ENCODE measurements at places on chromosomes 2 and 18.

DNA sequence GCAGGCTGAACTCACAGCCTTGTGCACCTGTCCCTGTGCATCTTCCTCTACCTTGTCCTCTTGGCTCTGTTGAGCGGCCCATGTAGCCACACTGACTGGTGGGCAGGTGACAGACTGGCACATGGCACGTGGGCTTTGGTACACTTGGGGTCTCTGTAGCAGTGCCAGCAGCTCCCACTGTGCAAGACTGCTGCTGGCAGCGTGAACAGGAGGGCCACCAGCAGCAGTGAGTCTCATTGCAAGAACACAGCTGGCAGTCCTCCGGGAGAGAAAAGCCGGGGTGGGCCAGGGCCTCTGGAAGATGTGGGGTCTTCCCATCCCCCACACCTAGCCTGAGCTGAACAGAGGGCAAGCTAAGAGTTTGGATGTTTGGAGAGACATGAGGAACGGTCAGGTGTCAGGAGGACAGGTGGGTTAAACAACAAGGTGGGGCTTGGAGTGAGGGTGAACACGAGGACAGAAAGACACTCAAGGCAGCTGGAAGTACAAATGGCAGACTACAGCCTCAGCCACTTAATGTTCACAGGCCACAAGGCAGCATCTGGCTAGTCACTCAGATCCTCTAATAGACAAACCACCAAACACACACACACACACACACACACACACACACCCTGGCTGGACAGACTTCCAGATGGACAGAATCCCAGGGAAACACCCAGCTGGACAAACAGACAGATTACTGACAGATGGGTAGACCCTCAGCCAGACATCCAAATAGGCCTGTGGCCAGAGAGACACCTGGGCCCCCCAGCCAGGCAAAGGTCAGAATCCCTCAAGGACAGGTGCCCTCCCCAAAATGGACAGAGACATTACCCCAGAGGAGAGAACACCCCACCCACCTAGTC, 2.3 kb upstream of the PTPN18 start:
- no peak for DNase-seq

DNA sequence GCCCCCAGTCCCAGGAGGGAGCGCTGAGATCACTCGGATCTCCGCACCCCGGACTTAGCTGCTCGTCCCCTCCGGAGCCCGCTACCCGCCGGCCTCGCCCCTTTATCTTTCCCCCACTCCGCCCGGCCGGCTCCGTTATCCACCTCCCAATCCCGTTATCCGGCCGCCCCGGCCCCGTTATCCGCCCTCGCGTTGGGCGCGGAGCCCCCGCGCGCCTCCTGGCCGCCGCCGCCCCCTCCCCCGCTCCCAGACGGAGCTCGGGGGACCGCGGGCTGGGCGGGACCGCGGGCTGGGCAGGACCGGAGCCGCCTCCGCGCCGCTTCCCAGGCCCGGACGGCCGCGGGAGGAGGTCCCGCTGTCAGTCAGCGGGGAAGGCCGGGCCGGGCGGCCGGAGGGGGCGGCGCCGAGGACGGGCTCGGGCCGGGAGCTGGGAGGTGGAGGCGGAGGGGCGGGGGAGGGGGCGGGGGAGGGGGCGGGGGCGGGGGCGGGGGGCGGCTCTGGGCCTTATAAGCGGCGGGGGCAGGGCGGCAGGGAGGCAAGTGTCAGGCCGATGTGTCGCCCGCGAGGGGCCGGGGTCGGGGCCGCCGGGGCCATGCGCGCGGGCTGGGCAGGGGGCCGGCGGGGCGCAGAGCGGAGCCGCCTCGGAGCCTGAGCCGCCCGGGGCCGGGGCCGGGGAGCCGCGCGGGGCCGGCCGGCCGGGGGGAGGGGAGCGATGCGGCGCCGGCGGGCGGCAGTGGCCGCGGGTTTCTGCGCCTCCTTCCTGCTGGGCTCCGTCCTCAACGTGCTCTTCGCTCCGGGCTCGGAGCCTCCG, at the start of gene PKDCC:
TSS of gene PKDCC (plus strand) at position 534 of the 811 bp plus-strand sequence. CDS start at position 713, 179 bp downstream.
- peak; percentile 78 for DNase-seq

DNA sequence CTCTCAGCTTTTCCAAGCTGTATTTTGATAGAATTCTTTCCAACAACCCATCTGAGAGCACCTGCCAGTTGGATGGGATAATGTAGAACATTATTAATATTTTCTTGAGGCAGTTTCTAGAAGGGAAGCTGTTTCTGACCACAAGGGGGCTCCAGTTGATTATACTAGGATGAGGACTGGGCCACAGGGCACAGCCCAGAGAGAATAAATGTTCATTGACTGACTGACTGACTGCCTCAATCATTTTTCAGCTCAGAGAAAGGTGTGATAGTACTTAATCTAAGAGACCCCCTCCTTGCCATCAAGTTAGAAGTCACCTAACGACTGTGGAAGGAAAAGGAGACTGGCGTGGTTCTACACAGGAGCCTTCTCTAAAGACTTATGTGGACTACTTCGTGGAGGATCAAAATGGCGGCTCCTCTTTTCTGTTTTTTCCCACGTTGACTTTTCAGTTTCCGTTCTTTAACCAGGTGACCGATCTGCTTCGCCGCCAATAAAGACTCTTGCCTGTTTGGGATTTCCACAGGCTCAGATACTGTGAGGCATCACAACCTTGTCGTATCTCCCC, 31.9 kb upstream of the CREG2 start:
- no peak for DNase-seq

DNA sequence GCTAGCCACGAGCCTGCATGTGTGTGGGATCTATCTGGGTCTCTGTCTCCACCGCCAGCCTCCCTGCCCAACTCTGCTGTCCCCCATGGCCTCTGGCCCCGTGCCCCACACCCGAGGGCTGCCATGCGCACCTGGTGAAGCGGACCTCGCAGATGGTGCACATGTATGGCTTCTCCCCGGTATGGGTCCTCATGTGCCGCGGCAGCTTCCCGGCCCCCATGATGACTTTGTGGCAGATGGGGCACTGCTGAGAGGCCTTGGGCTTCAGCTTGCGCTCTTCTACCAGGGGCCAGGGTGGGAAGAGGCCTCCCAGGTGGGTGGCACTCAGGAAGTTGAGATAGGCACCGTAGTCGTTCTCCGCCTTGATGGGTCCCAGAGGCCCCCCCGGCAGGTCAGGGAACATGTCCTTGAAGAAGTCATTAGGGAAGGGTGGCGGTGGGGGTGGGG, 109.3 kb upstream of the SMAD2 start:
- no peak for DNase-seq

DNA sequence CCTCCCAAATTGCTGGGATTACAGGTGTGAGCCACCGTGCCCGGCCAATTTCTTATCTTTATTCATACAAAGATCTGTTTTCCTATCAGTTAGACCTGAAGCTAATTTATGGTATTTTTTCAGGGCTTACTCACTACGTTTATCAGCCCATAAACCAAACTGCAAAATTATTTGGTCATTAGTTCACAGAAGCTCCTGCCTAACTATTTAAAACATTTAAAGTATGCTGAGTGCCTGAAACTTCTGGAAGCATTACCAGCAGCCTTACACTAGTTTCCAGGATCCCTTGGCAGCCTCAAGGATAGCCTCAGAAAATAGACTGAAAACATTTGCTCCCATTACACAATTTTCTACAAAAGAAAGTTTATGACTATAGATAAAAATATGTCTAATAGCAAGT, 68.8 kb downstream of the GALNT13 start:
- DNase-seq: peak; percentile 8
